NCI-H524 (cell line): ENCODE measurements at places on chromosomes 3 and 15.

GRCh38 chr15:25848784-25849156, 14.4 kb downstream of the ATP10A start:
- no peak for DNase-seq

DNA sequence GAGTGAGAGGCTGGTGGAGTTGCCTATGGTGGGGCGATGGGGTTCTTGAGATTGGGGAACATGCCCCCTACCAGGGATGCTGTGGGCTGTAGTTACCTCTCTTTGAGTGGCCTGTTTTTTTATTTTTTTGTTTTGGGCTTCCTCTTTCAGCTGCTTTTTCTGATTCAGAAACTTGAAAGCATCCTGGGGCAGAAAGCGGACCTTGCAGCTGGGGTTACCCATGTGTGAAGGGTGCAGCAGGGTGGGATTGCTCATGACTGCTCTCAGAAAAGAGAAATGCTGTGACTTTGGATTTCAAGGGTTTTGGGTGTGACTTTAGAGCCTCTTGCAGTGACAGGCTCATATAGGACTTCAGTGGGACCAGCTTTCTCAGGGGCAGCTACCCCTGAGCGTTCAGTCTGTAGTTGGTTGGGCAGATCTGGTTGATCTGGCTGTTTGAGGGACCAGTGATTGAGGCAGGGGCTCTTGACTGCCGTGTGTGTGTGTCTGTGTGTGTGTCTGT, 1.8 kb downstream of the LIMD1 start:
- DNase-seq: no peak

DNA sequence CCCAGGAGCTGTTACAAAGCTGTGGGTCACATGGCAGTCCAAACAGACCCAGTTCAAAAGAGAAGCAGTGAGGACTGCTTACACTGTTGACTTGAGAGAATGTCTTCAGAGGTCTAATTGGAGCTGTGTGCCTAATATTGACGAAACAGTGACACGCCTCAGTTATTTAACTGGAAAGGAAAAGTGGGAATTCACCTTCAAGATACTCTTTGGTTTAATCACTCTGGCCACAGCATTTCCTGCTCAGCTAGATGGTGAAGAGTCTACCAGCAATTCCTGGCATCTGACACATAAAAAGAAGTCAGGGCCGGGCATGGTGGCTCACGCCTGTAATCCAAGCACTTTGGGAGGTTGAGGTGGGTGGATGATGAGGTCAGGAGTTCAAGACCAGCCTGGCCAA, 326.4 kb downstream of the SV2B start:
- DNase-seq: no peak

DNA sequence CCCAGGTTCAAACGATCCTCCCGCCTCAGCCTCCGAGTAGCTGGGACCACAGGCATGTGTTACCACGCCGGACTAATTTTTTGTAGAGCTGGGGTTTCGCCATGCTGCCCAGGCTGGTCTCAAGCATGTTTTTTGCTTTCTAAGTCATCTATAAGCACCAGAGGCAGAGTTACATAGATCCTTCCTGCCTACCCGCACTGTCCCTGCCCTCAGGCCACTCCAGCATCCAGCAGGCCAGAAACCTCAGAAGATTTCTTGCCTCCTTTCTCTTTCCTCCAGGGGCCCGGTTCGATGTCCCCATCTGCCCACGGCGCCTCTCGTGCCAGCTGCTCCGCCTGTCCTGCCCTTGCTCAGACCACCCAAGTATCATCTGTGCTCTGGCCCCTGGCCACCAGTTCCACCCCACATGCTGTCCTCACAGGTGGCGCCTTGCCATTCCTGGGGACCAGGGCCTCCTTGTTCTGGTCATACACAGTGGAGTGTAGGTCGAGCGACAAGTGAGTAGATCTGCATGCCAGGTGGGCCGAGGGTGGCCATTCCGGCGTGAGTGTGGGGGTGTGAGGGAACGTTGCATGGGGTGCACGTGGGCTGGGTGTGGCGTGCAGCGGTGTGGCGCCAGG, 27.3 kb downstream of the KLHDC8B start:
- no peak for DNase-seq

GRCh38 chr3:57927916-57928315, 80.3 kb upstream of the FLNB start:
- no peak for DNase-seq

- DNase-seq: no peak
These were observed 36.3 kb upstream of the PCOLCE2 start for GRCh38 chr3:142925140-142925539.

- no peak for DNase-seq
These were observed 2.1 kb upstream of the OCA2 start for GRCh38 chr15:28101201-28101600.

DNA sequence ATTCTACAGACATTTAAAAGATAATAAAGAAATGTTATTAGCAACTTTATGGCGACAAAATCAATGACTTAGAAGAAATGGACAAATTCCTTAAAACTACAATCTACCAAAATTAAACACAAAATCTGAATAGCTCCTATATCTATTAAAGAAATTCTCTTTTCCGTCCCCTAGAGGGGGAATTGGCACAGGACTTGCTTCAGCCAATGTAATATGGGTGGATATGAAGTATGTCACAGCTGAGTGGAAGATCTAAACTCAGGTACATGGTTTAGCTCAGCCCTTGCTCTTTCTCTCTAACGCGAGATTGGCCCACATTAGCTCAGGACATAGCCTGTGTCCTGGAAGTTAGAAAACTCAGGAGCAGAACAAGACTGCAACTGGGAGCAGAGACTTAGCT, 79.3 kb downstream of the DNAH12 start:
- DNase-seq: no peak

GRCh38 chr3:50172626-50173220, 17.6 kb downstream of the SEMA3F start:
- no peak for DNase-seq

DNA sequence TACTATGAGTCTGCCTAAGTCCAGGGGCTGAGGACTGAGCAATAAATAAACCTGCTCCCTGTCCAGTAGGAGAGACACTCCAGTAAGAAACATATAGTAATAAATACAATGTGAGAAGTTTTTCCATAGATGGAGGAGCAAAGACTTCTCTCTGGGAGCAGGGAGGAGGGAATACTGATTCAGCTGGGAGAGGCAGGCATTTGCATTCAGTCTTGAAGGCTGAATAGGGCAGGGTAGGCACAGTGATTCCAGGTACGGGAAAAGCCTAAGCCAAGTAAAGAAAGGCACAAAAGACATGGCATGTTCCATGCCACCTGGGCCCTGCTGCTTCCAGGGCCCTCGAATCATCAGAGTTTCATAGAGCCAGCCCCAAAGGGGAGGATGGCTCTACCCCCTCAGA, 59.6 kb upstream of the GLCE start:
- no peak for DNase-seq

GRCh38 chr15:52224211-52224610, 33.0 kb upstream of the GNB5 start:
- no peak for DNase-seq

DNA sequence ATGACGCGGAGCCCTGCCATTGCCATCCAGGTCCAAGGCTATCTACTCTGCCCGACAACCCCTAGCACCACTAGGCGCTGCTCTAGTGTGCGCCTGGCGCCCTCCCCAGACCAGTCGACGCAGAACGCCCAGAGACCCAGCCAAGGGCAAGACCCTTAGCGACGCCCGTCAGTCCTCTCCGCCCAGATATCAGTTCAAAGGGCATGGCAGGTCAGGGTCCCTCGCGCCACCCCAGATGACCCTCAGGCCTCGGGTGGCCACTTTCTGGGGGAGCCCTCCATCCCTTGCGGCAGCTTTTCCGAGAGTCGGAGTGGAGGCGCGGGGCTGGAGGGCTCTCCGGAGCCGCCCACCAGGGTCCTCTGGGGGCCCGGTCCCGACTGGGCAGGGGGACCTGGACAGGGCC, 371 bp upstream of the CLSTN2 start:
- DNase-seq: peak; percentile 83
